ENCODE measurements at places on chromosomes 5 and 9.

DNA sequence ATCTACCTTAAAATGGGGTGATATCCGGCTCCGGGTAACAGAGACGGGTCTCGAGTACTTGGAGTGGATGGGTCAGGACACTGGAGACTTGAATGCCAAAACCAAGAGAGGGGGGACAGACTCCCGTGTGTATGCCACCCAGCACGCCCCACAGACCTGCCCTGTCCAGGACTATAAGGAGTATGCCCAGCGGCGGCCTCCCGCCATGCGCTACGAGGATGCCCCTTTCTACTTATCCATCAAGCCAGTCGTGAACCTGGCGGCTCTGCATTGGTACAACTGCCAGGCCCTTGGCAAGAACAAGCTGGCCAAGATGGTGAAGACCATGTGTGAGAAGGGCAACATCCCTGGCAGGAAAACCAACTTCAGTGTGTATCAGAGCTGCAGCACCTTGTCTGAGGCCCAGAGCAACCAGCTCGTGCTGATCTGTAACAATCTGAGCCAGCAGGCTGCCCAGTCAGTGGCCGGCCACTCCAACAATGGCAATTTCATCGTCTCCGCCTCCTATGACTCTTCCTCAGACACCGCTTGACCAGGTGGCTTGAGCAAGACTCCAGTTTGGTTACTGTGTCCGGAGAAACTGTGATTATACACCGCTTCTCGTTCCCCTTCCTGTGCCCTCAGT lies 99.4 kb downstream of the INIP start:
- no peak for DNase-seq

DNA sequence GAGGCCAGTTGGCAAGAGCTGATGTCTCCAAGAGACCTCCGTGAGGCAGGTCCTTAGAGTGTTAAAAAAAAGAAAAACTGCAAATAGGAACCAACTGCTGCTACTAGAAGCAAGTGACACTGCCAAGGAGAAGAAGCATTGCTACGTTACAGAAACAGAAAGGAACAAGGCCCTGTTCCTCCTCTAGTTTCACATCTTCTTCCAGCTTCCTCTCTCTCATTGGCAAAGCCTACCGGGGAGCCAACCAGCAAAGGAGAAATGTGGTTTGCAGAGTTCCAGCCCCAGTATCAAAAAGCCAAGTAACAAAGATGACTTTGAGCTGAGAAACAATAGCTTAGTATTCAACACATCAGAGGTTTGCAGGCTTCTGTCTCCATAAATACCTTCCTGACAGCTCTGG lies 145.9 kb downstream of the PRELID2 start:
- no peak for DNase-seq

DNA sequence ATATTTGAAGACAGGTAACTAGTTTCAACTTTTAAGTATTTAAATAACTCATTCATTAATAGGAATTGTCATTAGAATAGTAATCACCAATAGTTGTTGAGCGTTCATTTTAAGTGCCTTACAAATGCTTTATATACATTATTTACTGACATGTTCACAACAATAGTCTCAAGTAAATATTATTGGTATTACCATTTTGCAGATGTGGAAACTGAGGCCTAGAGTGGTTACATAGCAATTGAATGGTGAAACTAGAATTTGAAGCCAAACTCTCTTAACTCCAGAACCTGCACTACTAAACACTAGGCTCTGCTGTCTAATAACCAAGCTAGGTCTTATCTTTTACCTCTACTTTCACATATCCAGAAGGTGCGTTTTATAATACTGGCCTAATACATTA lies 4.8 kb upstream of the HSPA9 start:
- DNase-seq, result no peak

DNA sequence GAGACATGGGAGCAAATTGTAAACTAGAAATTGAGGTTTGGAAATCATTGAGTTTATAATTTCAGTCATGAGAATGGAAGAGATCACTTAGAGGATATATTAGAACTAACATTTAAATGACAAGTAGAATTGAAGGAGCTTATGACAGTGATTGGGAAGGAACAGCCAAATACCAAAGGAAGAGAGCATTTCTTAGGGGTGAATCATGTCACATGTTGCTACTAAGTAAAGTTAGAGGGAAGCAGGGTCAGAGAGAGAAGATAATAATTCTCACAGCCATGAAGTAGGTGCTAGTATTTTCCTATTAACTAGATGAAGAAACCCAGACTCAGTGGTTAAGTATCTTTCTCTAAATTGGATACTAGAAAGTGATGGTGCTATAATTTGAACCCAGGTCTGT lies 59.3 kb downstream of the COMMD10 start:
- DNase-seq, result no peak

DNA sequence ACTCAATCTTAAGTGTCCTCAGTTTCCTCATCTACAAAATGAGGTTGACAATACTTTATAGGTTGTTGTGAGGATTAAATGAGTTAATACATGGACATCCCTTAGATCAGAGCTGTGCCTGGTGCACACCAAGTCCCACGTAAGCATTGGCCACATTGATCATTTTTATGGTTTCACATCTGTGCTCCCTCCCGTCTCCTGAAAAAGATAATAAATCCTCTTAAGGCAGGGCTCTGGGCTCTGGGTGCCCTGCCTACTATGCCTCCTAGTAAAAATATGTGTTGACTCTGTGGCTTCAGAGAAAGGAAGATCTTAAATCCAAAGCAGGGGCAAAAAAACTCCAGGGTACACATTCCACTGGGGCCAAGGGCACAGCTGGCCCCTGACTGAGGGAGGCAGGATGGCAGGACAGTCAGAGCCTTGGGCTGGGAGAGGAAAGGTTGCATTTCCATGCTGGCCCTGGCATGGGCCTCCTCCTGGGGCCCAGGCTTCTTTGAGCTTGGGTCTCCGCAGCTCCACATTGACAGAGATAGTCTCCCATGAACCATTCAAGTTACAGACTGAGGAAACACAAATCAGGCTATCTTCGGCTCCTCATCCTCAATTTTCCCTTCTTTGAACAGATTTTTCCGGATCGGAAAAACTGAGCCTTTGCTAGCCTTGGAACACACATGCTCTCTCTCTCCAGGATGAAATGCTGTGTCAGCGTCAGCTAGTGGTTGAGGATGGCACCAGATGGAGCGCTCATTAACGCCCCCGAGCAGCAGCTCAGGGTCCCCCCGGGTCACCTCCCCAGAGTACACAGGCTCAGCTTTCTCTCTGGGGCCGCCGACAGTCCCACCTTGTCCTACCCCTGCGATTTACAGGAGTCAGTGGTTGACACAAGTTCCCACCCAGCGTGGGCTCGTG lies 22.4 kb upstream of the KIF12 start:
- DNase-seq, result no peak

DNA sequence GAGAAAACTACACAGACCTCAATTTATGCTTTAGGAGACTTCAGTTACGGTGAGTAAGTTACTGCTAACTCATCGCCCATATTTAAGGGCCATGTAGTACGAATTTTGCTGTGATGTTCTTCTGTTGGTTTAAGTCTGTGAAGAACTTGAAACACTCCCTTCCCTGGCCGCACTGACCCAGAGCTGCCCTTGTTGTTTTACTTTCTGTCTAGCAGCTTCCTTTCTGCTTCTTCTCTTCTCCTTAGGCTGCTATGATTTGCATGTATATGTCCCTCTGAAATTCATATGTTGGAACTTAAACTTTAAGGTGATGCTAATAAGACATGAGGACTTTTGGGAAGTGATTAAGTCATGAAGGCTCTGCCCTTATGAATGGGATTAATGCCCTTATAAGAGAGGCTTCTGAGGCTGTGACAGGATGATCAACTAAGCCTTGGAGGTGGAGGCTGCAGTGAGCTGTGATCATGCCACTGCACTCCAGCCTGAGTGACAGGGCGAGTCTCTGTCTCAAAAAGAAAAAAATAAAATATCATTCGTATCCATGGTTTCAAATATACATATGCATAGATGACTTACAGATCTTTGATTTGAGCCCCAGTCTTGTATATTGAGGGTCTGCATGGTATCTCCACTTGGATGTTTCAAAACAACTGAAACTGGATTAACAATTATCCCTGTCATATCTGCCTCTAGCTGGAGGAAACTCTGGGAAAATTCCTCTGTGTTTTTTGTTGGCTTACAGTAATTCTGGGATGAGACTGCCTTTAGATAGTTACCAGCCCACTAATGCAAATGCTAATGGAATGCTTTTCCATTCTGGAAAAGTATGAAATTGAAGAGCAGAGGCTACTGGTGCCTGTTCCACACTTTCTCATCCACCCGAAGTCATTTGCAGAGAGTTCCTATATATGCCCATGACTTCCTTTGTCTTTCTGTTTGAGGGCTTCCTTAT lies 263.4 kb upstream of the ACTBL2 start:
- no peak for DNase-seq

All from H1 (cell line).